Activated CD8-positive, alpha-beta memory T cell treated with anti-CD3 and anti-CD28 coated beads for 1 hour (primary cell): ENCODE measurements at places on chromosomes 7 and 10.

DNA sequence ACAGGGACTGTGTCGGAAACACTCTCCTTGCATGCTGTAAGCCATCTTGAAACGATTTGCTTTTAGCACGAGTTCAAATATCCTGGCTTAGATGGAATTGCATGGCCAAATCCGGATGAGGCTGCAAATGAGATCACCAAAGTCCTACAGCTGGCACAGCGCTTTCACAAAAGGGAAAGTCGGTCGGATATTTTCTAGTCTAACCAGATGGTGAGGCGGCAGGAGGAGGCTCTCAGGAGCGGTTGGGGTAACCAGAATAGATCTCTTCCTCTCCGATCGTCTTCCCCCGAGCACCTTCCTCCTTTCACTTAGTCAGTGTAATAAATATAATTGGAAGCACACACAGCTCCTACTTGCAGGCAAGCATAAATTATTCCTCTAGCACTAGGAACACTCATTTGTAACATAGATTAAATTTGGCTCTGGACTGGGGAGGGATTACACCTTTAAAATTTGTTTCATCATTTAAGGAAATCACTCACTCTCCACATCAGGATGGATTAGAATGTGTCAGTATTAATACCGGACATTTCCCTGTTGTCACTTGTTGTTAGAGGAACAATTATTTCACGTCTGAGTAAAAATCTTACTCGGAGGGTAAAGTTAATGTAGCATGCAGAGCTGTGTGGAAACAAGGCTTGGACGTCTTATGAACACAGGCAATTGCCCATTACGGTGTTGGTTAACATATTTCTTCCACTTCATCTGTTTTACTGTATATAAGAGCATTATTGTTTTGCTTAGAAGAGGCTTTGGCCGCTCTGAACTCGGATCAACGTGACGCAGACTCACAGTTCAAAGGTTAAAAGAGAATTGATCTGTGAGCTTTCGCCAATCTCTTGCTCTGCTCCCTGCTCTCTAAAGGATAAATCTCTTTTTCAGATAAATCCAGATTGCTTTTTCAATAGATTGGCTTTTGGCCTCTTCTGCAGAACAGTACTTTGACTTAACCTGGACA lies 857.9 kb downstream of the TYW1 start:
- DNase-seq: no peak

GRCh38 chr10:70832852-70833528 lies 17.2 kb downstream of the SGPL1 start:
- no peak for DNase-seq

GRCh38 chr7:80659120-80660055 lies 20.9 kb downstream of the CD36 start:
- no peak for DNase-seq

GRCh38 chr7:117907049-117907640 lies 33.9 kb upstream of the CTTNBP2 start:
- DNase-seq: no peak

- DNase-seq: no peak
These were observed 75.0 kb downstream of the NKX6-2 start for GRCh38 chr10:132710746-132711612.

GRCh38 chr7:90461219-90461618 lies 8.2 kb upstream of the PTTG1IP2 start:
- no peak for DNase-seq

GRCh38 chr10:74824184-74824899 lies 2.1 kb upstream of the KAT6B start:
- no peak for DNase-seq

GRCh38 chr7:152891837-152892236 lies 132.3 kb downstream of the ACTR3B start:
- no peak for DNase-seq

GRCh38 chr10:58868736-58869435 lies 307.6 kb upstream of the PHYHIPL start:
- DNase-seq: no peak

DNA sequence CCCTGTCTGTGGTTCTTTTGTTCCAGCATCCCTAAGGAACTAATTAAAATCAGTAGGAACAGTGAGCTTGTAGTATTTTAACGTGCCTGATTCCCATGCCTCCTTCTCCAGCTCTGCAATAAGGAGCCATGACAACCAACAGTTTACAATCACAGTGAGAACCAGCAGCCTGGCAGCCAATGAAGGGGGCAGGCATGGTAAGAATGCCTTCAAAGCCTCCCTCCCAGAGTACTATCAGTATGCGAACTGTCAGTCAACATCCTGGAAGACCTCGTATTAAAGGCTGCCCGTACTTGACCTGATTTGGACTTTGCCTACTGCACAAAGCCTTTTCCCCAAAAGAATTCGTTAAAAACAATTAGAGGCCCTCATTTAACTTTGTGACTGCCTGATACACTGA lies 7.7 kb downstream of the ZPBP start:
- no peak for DNase-seq

DNA sequence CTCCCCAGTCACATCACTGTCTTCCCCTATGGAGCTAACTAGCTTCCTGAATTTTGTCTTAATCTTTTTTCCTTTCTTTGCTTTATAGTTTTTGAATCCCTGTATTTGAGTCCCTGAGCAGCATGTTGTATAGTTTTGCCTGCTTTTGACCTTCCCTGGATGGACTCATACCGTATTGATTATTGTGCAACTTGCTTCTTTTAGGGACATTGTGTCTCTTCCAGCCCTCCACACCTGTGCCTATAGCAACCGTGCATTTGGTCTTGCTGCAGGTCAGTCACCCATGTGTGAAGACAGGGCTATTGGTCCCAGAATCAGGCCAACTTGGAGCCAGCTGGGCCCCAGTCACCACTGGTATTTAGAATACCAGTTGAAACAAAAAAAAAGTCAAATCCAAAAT lies 158.9 kb upstream of the ADCY1 start:
- no peak for DNase-seq

DNA sequence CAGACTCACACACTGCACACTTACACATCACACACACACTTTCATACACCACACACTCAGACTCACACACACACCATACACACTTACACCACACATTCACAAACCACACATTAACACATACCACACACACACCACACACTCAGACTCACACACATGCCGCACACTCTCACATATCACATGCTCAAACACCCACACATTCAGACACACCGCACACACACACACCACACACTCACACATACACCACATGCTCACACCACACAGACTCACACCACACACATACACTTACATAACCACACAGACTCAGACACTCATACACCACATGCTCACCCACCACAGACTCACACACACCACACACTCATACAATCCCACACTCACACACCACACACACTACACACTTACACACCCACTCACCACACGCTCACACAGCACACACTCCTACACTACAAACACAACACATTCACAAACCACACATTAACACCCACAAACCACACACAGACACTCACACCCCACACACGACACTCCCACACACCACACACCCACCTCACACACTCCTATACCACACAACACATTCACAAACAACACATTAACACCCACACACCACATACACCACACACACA lies 125.4 kb downstream of the EVX1 start:
- DNase-seq: no peak

- no peak for DNase-seq
These were observed 28.0 kb upstream of the CTTNBP2 start for GRCh38 chr7:117901089-117901797.
